BJ (cell line): ENCODE measurements at places on chromosomes 4 and X.

DNA sequence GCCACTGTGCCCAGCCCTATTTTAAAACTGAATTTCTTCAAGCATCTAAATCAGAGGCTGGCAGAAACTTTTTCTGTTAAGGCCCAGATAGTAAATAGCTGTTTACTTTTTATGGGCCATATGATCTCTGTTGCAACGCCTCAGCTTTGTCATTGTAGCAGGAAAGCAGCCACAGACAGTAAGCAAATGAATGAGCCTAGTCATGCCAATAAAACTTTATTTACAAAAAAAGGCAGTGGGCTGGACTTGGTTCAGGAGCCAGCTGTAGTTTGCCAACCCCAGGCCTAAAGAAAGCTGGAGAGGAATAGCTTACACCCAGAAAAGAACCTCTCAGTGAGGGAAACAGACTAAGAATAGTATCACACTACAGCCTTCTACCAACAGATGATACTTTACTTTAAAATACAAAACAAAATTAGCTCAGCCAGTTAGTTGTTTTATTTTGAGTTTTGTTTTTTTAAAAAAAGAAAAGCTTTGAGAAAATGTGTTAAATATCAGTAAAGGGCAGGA lies 25.5 kb downstream of the CHST7 start:
- DNase-seq = no peak

DNA sequence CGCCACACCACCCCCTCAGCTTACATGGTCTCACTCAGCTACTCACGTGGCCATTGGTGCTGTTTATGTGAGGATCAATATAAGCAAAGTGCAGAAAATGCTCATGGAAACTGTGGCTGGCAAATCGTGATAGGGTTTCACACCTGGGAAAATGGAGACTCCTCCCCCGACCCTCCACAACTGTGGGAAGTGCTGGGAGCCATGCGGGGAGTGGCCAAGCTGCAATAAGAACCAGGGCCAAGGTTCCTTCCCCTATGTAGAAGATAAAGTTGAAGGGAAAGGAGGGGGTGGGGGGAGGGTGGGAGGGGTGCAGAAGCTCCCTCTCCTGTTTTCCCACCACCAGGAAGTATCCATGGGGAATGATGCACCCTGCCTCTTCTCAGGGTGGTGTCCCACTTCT lies 145.5 kb upstream of the MAMLD1 start:
- no peak for DNase-seq

GRCh38 chrX:150352581-150352980 lies 10.5 kb upstream of the MAMLD1 start:
- DNase-seq = no peak

GRCh38 chr4:7201420-7202305 lies 9.3 kb downstream of the SORCS2 start:
- no peak for DNase-seq

GRCh38 chr4:113179996-113180395 lies 130.5 kb downstream of the ANK2 start:
- no peak for DNase-seq
